ENCODE measurements at places on chromosomes 7 and 10.

DNA sequence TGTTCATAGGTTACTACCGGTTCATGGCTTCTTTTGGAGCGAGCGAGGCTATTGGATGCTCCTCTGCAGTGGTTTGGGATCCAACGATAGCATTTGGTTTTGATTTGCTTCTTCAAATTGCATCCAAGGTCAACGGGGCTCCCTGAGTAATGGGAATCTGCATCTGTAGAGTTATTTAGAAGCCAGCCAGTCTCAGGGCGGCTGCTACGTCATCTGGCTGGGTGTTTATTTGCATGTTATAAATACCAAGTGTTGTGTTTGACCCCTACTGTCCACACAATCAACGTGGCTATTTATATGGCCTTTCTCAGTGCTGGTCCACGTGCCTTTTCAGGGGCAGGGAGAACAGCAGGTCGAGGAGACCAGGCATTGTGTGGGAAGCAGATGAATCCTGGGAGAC, 137.7 kb downstream of the PRPF18 start:
- DNase-seq, result no peak

- DNase-seq, result no peak
These were observed 139.4 kb downstream of the HIBADH start for GRCh38 chr7:27523321-27523720.

DNA sequence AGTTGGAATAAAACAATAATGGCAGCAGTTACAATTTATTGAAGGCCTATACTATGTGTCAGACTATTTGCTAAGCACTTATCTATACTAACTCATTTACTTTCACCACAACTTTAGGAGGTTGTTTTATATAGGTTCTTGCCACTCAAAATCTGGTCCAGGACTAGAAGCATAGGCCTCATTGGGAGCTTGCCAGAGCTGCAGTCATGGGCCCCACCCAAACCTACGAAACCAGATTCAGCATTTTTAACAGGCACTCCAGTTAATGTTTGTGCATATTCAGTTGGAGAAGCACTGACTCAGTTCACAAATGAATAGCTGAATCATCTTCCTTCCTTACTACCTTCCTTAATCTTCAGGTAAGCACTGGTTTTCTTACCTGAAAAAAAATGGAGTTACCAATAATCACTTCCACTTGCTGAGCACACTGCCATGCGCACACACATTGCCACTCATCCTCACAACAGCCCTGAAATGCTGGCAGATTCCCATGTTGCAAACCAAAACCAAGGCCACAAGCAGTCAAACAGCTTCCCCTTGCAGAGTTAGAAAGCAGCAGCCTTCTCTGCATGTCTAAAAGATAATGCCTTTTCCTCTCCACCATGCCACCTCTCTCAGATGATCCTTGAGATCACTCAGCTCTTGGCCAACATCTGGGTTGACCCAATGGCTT, 122.4 kb downstream of the SLC16A9 start:
- DNase-seq, result no peak

DNA sequence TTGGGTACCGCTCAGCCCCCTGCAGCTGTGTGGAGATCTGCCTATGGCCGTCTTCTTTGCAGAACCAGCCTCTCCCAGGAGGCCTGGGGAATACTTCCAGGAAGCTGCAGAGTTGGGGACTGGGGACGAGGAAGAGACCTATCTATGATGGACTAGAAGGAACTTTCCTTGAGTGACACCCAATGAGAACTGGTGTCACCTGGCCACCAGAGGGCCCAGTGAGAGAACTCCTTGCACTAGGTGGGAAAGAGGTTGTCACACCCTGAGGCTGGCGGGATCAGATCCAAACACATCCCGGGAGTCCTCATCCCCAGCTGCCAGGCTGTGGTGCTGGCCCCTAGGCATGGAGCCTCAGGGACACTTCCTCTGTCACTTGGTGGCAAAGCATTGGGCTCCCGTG, 4.9 kb upstream of the GRID2IP start:
- no peak for DNase-seq

DNA sequence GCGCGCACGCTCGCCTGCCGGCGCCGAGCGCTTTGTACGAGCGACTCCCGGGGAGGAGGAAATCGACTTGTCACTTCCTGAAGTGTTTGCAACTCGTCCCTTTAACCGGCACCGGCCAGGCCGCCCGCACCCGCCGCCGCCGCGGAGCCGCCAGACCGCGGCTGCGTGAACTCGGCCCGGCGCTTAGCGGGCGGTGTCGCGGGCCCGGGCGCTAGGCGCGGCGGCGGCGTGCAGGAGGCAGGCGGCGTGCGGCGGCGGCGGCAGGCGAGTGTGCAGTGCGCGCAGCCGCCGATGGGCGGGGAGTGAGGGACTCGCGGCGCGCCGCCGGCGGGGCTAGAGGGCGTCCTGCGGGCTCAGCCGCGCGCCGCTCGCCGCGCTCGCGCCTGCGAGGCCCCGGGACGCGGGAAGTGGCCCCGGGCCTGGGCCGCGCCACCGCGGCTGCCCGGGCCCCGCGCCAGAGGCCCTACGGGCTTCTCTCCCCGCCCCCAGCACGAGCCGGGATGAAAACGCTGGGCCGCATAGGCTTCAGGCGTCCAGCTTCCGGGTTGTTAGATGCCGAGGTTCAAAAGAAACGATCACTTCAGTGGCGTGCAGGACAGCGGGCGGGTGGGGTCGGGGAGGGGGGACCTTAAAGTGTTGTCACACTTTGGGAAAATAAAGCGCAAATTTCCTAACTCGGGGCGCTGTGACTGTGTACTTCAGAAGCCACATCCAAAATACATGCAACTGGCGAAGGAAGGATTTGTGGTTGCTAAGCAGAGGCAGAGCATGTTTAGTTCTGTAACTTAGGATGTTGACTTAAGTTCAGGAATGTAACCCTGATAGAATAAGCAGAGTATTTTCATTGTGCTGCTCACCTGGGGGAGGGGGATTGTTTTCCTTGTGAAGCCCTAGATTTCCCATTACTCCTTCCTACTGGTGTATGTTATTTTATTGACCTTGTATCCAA, at the start of gene FAM53B:
Gene FAM53B (minus strand): TSS at position 277 of the 949 bp plus-strand sequence. CDS start 37,665 bp downstream, outside the sequence.
- peak; percentile 72 for DNase-seq

DNA sequence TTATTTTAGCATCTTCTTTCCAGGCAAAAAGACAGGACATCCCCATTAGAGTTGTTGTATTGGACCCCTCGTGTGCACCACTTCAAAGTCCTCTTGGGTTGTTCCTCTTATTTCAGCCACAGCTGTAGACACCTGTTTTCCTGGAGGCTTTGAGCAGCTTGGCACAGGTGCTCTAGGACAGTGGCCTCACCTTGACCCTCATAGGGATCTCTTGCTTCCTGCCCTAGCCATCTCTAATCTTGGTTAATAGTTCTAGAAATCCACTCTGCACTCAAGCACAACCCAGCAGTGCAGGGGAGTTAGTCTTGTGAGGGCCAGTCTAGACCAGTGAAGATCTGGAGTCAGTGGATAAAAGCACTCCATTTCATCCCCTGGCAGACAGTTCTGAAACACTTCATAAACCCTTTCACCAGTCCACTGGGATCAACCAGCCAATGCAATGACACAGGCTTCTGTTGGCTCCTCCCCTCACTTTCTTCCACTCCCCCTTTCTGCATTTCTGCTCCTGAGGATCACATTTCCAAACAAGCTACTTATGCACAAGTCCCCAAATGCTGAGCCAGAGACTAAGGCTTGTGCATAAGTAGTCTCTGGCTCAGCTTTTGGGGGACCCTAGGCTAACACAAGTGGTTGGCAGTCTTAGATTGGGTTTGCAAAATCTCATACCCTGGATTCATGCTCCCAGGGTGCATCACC, 131.5 kb upstream of the LAMB4 start:
- no peak for DNase-seq

DNA sequence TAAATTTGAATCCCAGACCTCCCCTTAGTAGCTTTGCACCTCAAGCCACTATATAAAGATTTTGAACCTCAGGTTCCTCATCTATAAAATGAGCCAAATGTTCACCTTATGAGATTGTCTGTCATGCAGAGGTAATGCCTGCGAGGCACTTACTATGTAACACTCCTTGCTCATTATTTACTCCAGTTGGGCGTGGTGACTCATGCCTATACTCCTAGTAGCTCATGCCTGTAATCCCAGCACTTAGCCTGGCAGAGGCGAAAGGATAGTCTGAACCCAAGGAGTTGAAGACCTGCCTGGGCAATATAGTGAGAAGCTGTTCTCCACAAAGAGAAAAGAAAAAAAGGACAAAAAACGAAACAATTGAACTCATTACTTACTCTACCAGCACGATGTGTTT, 82.2 kb downstream of the MDFIC start:
- no peak for DNase-seq

DNA sequence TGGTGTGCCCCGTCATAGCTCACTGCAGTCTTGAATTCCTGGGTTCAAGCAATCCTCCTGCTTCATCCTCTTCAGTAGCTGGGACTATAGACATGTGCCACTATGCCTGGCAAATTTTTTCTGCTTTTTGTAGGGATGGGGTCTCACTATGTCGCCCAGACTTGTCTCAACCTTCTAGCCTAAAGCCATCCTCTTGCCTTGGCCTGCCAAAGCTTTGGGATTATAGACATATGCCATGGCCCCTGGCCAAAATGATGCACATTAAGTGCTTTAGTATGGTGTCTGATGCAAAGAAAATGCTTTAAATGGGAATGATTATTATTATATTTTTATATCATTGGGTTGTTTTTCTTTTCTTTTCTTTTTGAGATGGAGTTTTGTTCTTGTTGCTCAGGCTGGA, 33.2 kb upstream of the VCL start:
- no peak for DNase-seq

DNA sequence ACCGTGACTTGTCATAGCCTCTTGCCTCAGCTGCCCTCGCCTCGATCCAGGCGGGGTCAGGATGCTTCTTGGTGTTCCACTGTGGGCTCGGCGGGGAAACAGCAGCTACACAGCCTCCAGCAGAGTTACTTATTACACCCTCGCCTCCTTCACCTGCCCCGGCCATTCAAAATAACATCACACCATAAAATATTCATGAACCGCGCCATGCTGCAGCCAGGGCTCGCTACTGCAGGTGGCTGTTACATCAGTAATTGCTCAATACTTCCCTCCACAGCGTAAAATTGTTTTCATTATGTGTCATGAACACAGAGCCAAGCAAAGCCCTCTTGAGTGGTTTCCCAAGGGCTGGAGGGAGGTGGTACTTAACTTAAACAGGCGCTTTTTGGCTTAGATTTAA, 241.5 kb upstream of the SP8 start:
- DNase-seq, result no peak

DNA sequence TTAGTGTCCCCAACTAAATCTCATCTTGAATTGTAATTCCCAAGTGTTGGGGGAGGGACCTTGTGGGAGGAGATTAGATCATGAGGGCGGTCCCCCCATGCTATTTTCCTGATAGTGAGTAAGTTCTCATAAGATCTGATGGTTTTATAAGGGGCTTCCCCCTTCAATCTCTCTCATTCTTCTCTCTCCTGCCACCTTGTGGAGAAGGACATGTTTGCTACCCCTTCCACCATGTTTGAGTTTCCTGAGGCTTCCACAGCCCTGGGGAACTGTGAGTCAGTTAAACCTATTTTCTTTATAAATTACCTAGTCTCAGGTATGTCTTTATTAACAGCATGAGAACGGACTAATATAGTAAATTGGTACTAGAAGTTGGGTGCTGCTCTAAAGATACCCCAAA, 365.6 kb downstream of the ANKRD7 start:
- DNase-seq, result no peak

- no peak for DNase-seq
These were observed 884.1 kb downstream of the CCSER2 start for GRCh38 chr10:85212526-85212925.

DNA sequence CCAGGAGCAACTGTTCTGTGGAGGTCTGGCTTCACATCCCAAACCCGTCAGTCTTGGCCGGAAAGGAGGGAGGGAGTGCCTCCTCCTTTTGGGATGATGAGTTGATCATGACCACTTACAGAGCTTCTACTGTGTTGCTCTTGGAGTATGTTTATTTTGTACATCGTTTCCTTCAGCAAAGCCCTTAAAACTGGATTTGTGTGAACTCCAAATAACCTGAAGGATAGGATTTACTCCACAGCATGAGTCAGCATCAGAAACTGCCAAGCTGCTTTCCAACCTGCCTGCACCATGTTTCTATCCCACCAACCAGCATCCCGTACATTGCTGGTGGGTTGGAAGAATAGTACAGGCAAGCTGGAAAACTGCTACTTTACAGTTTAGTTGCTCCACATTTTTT, 3.5 kb downstream of the CCDC201 start:
- DNase-seq, result no peak

- DNase-seq, result no peak
These were observed 12.5 kb upstream of the SFRP5 start for GRCh38 chr10:97784200-97784810.

- no peak for DNase-seq
These were observed 30.6 kb downstream of the APBB1IP start for GRCh38 chr10:26468700-26469099.

DNA sequence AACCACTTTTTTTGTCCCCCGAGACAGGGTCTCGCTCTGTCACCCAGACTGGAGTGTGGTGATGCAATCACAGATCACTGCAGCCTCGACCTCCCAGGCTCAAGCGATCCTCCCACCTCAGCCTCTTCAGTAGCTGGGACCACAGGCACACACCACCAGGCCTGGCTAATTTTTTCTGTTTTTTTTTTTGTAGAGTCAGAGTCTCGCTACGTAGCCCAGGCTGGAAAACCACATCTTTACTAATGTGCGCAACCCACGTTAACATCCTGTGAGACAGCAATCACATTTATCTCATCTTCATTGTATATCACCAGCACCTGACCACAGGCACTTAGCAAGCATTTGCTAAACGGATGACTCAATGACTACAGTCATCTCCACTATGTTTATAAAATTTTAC, 77.8 kb upstream of the ATP6V0A4 start:
- DNase-seq, result no peak

DNA sequence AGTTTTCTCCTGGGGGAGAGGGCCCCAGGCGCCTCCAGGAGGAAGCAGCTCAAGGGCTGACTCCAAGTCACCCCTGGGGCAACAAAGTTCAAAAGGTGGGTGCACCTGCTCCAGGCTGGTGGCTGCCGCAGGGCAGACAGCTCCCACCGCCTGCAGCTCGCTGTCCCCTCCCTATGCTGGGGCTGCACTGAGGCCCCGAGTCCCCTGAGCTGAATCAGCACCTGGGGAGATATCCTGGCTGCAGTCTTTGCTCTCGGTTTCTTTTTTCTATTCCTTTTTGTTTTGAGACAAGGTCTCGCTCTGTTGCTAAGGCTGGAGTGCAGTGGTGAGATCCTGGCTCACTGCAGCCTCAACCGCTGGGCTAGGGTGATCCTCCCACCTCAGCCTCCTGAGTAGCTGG, 183.4 kb downstream of the DNAJB6 start:
- DNase-seq, result peak; percentile 74

- no peak for DNase-seq
These were observed 4.6 kb downstream of the TLL2 start for GRCh38 chr10:96509017-96509641.

All from GM19239 (cell line).